ENCODE measurements at places on chromosomes 3 and 15.
A peak's percentile ranks its signal among the peaks of the same experiment; 100 is the strongest.

GRCh38 chr3:156643729-156644389 is 30.5 kb upstream of the TIPARP start:
- DNase-seq: peak; percentile 69

- no peak for DNase-seq
Measured at GRCh38 chr3:8458711-8459110, 42.9 kb upstream of the LMCD1 start.

GRCh38 chr15:89171136-89172072 is 50.0 kb downstream of the RLBP1 start:
- DNase-seq: peak; percentile 44

DNA sequence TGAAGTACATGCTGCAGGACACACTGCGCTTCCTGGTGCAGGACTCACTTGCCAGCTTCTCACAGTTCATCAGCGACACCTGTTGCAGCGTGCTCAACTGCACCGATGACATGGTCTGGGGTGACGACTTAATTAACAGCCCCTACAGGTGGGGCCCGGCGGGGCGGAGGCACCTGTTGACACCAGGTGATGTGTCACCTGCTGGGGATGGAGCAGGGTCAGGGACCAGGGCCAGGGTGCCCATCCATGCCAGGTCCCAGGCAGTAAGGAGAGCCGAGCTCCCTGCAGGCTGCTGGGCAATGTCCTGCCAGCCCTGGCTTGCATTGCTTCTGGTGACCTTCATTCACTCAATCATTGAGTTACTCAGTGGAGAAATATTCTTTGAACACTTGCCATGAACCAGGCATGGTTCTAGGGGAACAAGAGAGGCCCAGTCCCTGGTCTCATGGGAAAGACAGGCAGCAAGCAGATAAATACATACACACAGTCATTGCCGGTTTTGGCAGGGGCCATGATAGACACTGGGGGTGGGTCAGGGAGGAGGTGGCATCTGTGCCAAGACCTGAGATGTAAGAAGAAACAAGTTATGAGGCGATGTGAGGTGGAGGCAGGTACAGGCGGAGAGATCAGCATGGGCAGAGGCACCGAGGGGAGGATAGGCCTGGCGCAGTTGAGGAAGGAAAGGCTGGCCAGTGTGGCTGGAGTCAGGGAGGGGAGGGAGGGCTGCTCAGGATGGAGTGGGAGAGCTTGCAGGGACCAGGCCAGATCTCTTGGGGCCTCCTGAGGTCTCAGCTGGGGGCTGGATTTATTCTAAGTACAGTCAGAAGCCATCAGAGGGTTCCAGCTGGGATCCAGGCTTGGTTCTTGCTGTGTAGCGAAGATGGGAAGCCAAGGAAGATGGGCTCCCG is 30.8 kb downstream of the DNAH1 start:
- no peak for DNase-seq

DNA sequence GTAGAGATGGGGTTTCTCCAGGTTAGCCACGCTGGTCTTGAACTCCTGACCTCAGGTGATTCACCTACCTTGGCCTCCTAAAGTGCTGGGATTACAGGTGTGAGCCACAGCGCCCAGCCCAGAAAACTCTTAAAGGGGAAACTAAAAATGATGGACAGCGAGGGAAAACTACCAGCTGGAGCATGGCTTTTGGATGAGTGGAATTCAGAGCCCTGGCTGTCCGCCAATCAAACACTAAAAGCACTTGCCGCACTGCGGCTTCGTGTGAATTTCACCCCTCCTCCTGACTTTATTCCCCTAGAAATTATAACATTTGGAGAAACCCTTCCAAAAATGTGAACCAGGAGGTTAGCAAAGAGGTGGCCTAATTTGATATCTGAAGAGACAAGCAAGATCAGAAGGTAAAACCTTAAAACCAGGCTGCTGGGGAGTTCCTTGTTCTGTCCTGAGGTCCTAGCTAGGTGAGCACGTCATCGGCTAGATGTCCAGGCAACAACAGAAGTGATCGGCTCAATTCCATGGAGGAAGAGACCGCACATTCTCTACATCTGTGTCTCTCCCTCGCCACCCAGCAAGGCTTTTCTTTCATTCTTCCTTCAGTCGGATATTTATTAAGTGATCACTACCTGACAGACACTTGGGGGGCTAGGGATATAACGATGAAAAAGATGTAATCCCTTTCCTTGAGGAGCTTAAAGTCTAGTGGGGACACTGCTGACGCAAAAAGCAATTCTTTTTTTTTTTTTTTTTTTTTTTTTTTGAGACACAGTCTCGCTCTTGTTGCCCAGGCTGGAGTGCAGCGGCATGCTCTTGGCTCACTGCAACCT is 1.7 kb downstream of the TM4SF19 start:
- DNase-seq: no peak

GRCh38 chr3:41600616-41601015 is 361.3 kb downstream of the ULK4 start:
- no peak for DNase-seq

- DNase-seq: no peak
Measured at GRCh38 chr15:81363718-81364500, 10.1 kb downstream of the TMC3 start.

GRCh38 chr3:2614578-2614977 is 495.6 kb downstream of the IL5RA start:
- DNase-seq: no peak

DNA sequence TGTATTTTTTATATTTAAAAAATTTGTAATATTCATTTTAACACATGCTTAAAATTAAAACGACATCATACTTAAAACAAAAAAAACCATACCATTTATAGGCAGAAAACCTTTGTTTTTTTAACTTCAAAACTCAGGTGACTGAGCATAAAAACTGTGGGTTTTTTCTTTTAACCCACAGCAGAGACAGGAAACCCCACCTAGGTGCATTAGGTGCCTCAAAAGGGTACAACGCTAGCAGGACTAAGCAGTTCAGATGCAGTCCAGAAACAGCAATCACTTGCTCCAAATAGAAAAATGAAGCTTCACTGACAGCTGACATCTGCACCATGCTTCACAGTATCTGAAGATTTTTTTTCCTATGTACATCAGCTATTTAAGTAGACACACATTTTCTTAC is 52.3 kb downstream of the GLB1 start:
- peak; percentile 60 for DNase-seq

DNA sequence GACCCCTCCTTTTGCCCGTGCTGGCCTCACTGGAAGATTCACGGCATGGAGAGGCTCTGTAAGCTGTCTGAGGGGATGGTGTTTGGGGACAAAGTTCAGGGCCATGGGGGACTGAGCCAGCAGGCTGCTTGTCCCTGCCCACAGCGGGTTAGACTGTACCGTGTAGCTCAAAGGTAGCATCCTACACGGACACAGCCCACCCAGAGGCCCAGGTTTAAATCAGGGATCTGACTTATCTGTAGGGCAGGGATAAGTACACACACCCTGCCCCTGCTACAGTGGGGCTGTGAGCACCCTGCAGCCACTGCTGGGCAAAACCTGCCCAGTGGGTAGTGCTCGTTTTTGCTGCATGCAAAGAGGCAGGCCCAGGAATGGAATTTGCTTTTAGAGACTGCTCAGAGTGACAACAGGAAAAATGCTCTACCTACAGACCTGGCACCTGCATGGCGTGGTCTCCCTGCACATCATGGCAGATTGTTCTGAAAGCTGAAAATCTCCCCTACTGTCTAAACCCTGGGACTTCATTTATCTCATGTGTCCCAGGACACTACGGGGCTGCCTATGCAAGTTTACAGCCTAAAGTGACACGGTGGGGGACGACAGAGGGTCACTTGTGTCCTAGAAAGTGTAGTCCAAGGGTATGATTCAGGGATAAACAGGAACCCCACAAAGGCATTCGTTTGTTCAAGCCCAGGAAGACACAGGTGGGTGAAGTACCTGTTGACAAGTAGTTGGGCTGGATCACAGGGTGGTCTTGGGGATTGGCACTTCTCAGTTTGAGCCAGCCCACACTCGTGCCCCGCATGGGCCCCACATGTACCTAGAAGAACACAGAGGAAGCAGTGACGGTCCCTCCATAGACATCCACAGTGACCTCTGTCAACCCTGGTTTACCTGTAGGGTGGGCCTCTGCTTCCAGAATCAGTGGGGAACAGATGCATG is 27.7 kb downstream of the CHDH start:
- no peak for DNase-seq

- no peak for DNase-seq
Measured at GRCh38 chr3:47872916-47873315, 70.0 kb downstream of the DHX30 start.

- DNase-seq: peak; percentile 22
Measured at GRCh38 chr3:52237657-52238172, 1.2 kb downstream of the TWF2 start.

DNA sequence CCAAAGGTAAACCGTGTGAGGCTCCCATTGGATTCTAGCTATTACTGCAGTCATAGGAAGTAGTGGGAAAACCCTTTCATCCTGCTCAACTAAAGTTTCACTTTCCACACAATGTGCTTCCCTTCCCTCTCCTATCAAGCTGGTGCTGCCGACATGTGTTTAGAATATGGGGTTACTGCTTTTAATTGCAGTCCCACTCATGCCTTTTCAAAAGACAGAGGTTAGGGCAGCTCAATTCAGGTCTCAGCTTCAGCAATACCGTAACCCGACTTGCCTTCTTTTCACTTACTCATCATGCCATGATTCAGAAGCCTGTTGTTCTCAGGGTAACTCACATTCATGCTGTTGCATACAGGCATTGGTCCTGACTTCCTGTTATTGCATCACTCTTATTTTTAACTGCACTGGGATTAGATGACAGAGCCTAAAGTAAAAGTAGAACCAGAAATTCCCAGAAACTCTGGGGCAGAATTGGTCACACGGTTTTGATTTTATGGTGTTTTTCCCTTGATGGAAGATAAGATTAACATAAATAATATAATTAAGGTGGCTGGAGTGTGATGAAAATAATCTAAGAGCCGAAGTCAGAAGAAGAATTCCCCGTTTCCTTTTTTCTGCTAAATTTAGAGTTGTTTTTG is 45.7 kb downstream of the C2CD4B start:
- DNase-seq: no peak

- no peak for DNase-seq
Measured at GRCh38 chr3:82224661-82225060, 463.2 kb upstream of the GBE1 start.

GRCh38 chr3:62662677-62663076 is 212.5 kb downstream of the CADPS start:
- DNase-seq: no peak

DNA sequence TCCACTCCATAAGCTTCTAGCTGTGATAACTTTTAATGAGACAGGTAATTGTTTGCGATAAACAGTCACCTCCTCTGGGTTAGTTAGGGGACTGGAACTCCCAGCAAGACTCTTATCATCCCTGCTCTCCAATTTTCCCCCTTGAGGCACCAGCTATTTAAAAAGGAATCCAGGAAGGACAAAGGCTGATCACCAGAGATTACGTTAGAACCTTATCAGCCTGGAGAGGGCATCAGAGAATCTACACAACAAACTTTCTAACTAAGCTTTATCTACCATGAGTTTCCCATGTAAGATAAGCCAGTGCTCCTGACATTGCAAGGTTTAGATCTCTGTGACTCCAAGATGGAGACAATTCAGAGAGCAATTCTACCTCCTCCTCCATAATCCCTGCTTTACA is 31.3 kb downstream of the GPR176 start:
- DNase-seq: no peak

- DNase-seq: no peak
Measured at GRCh38 chr15:77014132-77015081, 19.5 kb downstream of the PSTPIP1 start.

DNA sequence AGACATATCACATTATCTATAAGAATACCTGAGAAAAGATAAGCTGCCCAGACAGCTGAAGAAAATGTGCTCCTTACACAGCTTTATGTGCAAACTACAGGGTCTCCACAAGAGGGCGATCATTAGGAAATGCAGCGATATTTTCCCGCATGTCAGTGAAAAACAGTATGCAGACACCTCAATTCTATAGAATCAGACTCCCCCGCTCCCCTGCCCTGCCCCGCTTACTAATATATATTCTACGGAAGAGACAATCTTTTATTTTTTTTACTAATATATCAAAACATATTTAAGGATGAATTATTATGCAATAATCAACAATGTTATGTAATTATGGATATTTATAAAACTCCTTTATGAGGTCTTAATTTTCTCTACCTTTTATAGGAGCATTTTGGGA is 681.3 kb downstream of the ROBO1 start:
- DNase-seq: peak; percentile 38

GRCh38 chr3:31227131-31227562 is 305.6 kb upstream of the STT3B start:
- DNase-seq: no peak

All from activated naive CD4-positive, alpha-beta T cell treated with anti-CD3 and anti-CD28 coated beads, Interleukin-2, amount 10 ng/mL, durations not matched to agents 7 days and 5 days (primary cell).